ENCODE measurements at places on chromosomes 7 and 10.

DNA sequence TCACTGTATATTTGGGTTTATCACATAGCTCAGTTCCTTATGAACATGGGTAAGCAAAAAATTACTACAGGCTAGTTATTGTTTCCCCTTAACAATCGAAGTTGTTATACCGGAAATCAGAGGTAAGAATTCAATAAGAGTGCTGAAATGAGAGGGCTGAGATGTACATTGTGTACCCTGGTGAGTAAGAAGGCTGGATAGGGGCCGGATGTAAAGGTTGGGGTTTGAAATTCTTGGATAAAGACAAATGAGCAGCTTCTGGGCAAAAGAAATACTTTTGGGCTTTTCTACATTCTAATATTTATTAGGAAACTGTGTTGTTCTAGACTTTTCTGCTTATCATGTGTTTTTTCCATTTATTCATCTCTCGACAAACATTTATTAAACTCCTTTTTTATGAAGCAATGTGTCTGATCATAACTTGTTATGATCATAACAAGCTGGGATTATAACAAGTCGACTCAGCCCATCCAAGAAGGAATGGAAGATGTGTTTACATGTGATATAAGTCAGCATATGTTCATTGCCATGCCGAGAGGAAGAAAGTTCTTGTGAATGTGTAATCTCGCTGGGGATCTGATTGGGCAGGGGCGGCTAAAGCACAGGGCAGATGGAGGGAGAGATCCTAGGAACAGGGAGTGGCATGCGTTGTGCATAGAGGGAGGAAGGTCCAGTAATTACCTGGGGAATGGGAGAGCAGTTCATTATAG is 155.3 kb downstream of the PLXDC2 start:
- no peak for DNase-seq

GRCh38 chr7:98810153-98810802 is 59.5 kb downstream of the TMEM130 start:
- DNase-seq, result peak; percentile 98

DNA sequence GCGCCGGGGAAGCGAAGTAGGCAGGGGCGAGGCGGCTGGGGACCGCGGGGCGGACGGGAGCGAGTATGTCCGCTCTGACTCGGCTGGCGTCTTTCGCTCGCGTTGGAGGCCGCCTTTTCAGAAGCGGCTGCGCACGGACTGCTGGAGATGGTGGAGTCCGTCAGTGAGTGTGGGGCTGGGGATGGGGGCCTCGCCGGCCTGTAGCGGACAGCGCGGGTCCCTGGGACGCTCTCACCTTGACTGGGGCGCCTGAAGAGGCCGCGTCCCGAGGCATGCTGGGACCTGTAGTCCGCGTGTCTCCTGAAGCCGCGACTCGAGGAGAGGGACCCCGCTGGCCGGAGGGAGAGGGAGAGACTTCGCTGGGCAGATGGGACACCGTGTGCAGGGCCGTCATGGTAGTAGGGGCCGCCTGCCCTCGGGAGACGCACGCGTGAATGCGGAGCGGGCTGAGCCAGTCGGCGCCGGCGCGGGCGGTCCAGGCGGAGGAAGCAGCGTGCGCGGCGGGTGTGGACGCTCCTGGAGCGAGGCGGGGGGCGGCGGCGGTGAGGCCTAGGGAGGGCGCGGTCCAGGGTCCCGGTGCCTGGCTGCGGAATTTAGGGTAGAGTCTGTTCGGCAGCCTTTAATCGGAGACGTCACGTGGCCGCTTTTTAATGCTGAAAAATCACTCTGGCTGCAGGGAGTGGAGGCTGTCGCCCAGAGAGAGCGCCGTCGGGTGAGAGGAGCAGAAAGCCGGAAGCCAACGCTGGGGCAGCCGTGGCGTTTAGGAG is at the start of gene NDUFB2:
NDUFB2 (plus strand) TSS at position 29 of the 767 bp plus-strand sequence; CDS start at position 66, 37 bp downstream.
- peak; percentile 89 for DNase-seq

- DNase-seq, result no peak
These were observed 1.5 kb upstream of the SAP25 start for GRCh38 chr7:100575206-100575631.

- DNase-seq, result no peak
These were observed 195.5 kb upstream of the HPS1 start for GRCh38 chr10:98642281-98642680.

DNA sequence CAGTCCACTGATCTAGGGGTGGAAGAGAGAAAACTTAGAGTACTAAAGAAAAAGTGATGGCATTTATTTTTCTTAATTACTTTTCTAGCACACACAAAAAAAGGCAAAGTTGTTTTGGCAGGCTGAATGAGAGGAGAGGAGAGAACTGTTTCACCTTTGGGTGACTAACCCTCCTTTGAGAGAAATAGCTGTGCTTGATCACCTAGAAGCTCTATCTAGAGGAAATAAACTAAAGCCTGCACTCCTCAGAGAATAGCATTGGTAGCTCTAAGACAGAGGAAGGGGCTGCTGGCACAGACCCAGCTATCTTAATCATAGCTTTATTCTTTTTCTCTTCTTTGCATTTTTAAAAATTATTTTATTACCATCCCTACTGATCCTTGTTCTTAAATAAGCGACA is 6.3 kb downstream of the TMEM243 start:
- DNase-seq, result no peak

- DNase-seq, result no peak
These were observed 60.4 kb upstream of the DUSP5 start for GRCh38 chr10:110437351-110437605.

GRCh38 chr7:100516135-100516812 is 22.7 kb upstream of the AGFG2 start:
- DNase-seq, result no peak

DNA sequence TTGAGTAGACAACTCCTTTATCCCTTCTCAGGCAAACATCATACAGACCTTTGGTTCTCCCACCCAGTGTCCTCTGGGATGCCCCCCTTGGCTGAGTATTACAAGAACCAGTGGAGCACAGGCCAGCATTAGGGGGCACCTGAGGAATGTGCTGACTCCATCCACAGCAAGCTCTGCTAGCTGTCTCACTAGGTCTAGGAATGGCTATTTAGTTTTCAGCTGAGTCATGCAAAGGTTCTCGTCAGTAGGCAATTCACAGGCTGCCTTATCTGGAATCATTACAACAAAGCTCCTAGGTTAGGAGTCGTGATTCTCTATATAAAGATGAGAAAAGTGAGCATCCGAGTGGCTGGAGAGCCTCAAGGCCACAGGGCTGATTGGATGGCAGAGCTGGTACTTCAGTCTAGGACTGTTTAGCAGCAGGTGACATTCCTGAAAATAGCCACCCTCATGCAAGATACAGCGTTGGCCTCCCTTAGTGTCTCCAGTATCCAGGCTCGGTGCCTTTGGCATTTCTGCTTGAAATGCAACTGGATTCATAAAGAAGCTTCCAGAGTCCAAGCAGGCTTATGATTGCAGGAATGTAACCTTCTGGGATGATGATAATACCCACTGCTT is 75.8 kb downstream of the CDCA7L start:
- no peak for DNase-seq

DNA sequence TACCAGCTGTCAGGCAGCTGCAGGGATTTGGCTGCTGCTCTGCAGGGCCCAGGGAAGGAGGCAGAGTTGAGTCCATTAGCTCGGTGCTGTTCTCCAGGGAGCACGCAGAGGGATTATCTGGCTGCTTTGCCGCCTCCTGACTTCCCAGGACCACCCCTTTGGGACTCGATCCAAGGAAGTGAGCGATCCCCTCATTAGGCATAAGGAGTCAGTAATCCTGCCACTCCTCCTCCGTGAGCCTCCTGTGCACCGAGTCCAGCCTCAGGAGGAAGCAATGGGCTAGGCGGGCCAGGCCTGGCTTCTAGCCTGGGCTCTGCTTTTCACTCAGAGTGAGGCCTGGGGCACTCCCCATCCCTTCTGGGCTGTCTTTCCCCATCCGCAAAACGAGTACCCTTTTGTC is 417.9 kb downstream of the RPS24 start:
- peak; percentile 92 for DNase-seq

DNA sequence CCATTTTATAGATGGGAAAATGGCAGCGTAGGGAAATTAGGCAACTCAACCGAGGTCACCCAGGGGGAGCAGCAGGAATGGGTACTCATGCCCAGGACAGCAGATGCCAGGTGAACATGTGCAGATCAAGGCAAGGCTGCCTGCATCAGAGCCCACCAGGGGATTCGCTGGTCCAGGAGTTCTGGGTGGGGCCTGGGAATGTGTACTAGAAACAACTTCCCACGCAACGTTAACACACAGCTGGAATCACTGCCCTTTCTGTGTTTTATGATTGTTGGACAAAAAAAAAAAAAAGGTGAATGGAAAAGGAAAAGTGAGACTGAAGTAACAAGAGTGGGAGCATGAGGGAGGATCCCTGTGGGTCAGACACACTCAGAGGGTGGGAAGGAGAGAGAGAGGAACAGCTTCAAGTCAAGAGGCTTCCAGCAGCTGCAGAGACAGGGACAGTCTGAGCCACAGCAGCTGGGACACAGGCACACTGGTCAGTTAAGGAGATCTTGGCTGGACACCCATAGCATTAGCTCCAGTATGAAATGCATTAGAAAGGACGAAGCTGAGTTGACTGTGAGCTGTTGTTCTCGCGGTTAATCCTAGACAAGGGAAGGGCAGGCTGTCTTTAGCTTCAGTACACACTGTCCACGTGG is 187.9 kb upstream of the INHBA start:
- no peak for DNase-seq

- DNase-seq, result no peak
These were observed at the start of gene WNT2 for GRCh38 chr7:117322741-117323304. TSS of gene WNT2 (minus strand) at chr7:117323058. CDS start at chr7:117322989, 69 bp downstream.

DNA sequence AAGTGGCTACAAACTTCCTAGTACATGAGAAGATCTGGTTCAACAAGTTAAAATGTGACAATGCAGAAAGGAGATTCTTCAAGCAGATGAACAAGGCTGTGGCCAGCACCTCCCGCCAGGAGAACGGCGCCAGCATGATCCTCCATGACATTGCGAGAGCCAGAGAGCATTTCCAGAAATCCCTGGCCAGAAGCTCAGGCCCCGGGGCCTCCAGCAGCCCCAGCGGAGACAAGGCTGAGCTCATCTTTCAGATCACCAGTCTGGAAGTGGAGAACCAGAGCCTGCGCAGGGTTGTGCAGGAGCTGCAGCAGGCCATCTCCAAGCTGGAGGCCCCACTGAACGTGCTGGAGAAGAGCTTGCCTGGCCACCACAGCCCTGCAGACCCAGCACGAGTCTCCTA is 40.1 kb upstream of the ZNF273 start:
- no peak for DNase-seq

GRCh38 chr10:103793429-103793828 is 61.9 kb downstream of the SH3PXD2A start:
- no peak for DNase-seq

GRCh38 chr7:114212721-114213429 is 201.7 kb upstream of the FOXP2 start:
- DNase-seq, result peak; percentile 51

DNA sequence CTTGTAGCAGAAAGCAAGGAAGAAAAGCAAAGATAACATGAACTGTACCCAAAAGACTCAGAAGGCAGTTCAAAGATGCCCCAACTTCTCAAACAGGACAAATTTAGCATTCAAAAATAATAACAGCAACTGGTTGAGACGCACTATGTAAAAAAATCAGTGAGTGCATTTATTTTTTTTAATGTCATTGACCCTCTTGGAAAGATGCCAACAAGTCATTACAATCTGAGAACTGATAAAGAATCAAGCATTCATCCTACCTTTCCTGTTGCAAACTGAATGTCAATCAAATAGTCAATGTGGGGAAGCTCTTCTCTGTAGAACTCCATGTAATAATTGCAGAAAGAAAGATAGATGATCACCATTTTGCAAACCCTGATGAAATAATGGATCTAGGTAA is 1.7 kb upstream of the CCDC186 start:
- DNase-seq, result no peak

- no peak for DNase-seq
These were observed 168.7 kb downstream of the CAMK1D start for GRCh38 chr10:12518024-12518423.

- DNase-seq, result no peak
These were observed 78.4 kb downstream of the AKR1D1 start for GRCh38 chr7:138154661-138155060.

DNA sequence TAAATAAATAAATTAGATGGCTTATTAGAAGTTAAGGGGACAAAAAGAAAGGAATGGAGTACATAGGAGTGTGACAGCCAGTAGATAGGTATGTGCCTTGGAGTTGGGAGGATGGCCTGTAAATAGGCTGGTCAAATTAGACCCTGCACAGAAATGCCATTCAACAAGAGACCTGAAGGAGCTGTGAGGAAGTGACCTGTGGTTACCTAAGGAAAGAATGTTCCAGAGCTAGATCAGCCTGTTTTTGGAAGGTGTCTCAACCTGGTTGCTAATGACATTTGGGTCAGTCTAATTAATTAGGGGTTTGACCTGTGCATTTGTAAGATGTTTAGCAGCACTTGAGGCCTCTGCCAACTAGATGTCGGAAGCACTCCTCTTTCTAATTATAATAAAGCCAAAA is 315.3 kb upstream of the PLXDC2 start:
- DNase-seq, result no peak

GRCh38 chr7:158655931-158656441 is 48.6 kb downstream of the NCAPG2 start:
- DNase-seq, result no peak

GRCh38 chr10:76119515-76119914 is 688.1 kb downstream of the LRMDA start:
- DNase-seq, result no peak

DNA sequence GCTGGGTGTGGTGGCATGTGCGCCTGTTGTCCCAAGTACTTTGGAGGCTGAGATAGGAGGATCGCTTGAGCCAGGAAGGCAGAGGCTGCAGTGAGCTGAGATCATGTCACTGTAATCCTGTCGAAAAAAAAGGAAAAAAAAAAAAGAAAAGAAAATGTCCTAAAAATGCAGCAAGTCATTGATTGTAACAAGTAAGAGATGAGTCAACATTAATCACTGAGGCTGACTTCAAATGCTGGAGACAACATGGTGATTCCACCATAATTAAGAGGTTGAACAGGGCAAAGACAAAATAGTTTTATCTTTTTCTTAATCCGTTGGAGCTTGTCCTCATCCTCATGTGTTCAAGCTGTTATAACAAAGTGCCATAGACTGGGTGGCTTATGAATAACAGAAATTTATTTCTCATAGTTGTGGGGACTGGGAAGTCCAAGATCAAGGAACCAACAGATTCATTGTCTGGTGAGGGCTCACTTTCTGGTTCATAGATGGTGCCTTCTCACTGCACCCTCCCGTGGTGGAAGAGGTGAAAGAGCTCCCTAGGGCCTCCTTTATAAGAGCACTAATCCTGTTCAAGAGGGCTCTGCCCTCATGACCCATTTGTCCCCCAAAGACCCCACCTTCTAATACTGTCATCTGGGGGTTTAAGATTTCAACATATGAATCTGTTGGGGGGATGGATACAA is 60.3 kb downstream of the TBXAS1 start:
- no peak for DNase-seq

Measured in NCI-H2171 treated with DMSO at 0.1 percent for 48 hours (cell line).